ENCODE measurements at places on chromosomes 2 and 18. TPM values are rescaled to one million over a fixed set of nuclear protein-coding genes. Genes with fewer than 3 reads are reported as not detected.

DSG4 gene
- not detected for total RNA-seq

- H3K36me3 ChIP-seq: no peaks in the 10 kb centered on the region
- no peaks in the 10 kb centered on the region for H3K27me3 ChIP-seq
- no peak overlapping the region for H3K27ac ChIP-seq
- H3K4me1 ChIP-seq: no peaks in the 10 kb centered on the region
Measured at GRCh38 chr18:52963481-52963880, 623.5 kb downstream of the DCC start.

- H3K36me3 ChIP-seq: no peaks in the 10 kb centered on the region
- no peak overlapping the region for H3K4me3 ChIP-seq
- no peak for DNase-seq
Measured at GRCh38 chr2:67604360-67604759, 207.2 kb downstream of the ETAA1 start.

GRCh38 chr18:75624869-75625268 lies 197.4 kb upstream of the SMIM21 start:
- H3K27me3 ChIP-seq: no peaks in the 10 kb centered on the region
- H3K4me1 ChIP-seq: no peaks in the 10 kb centered on the region
- H3K36me3 ChIP-seq: no peaks in the 10 kb centered on the region

DNA sequence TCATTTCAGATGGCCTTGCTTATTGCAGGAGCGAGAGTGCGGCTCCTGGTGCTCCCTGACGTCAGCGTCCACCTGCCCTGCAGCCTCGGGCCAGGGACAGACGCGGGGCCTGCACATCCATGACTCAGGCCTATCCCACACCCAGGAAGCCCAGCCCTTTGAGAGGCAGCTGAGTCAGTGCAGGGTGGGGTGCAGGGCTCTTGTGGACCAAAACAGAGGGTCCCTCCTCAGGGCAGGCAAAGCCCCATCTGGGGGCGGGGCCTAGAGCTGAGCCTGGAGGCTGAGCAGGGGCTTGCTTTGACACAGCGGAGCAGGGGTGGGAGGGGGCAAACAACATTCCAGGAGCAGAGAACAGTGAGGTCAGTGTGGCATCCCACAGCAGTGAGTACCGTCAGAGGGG lies 7.7 kb upstream of the ARHGEF4 start:
- DNase-seq: no peak
- no peak overlapping the region for H3K4me3 ChIP-seq
- H3K27me3 ChIP-seq: peaks cover 3% of the 10 kb centered on the region
- H3K36me3 ChIP-seq: no peaks in the 10 kb centered on the region
- peaks cover 15% of the 10 kb centered on the region for H3K4me1 ChIP-seq

LINC00305 gene
- total RNA-seq: not detected

PLGLB2 gene
- total RNA-seq: 0.39 TPM

- no peak overlapping the region for H3K27ac ChIP-seq
- DNase-seq: peak; percentile 26
Measured at GRCh38 chr2:101152272-101153076, 1.3 kb upstream of the TBC1D8 start.

LRRFIP1 gene
- 189 TPM for total RNA-seq

GRCh38 chr2:140641163-140641562 lies 1489.7 kb downstream of the LRP1B start:
- no peak overlapping the region for H3K27ac ChIP-seq
- no peaks in the 10 kb centered on the region for H3K27me3 ChIP-seq
- H3K4me1 ChIP-seq: no peaks in the 10 kb centered on the region
- DNase-seq: no peak

C1QL2 gene
- not detected for total RNA-seq

- no peak overlapping the region for H3K4me3 ChIP-seq
- H3K27ac ChIP-seq: no peak overlapping the region
- no peaks in the 10 kb centered on the region for H3K4me1 ChIP-seq
- DNase-seq: no peak
- no peaks in the 10 kb centered on the region for H3K27me3 ChIP-seq
Measured at GRCh38 chr2:1729242-1729641, 15.1 kb downstream of the PXDN start.

DNA sequence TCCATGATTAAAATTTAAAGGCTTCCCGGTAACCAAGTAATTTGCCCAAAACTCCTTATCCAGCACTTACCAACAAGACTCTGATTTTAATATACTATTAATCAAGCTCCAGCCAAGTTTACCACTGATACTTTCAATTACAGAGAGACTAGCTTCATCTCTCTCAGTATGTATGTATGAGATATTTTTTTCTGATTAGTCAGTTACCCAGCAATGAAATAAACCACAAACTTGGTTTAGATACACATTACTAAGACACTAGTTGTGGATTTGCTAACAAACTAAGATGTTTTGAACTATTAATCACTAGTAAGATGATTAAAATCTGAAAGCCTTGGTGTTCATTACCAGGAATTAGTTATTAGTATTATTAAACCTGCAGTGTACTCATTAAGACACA lies 1272.2 kb upstream of the ACVR2A start:
- no peak overlapping the region for H3K4me3 ChIP-seq
- H3K27ac ChIP-seq: no peak overlapping the region
- DNase-seq: no peak
- H3K27me3 ChIP-seq: no peaks in the 10 kb centered on the region

DNA sequence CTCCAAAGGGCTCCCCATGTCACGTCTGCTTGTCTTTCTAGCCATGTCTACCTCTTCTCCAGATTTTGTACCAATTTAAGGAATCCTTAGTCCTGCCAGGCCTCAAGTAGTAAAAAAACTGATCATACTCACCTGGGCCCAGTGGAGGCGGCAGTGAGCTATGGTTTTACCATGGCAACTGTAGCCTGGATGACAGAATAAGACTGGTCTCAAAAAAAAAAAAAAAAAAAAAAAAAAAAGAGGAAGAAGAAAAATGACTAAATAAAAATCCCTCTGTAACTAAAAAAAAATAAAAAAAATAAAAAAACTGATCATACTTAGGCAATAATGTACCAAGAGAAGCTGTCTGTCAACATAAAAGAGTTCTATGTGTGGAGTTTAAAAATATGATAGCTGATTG lies 221.6 kb downstream of the NR4A2 start:
- no peak for DNase-seq
- H3K36me3 ChIP-seq: no peaks in the 10 kb centered on the region
- H3K27me3 ChIP-seq: no peaks in the 10 kb centered on the region
- no peak overlapping the region for H3K4me3 ChIP-seq
- H3K4me1 ChIP-seq: no peaks in the 10 kb centered on the region
- no peak overlapping the region for H3K27ac ChIP-seq

GRCh38 chr18:7488571-7488970 lies 78.5 kb upstream of the PTPRM start:
- no peak overlapping the region for H3K27ac ChIP-seq
- no peak for DNase-seq
- no peak overlapping the region for H3K4me3 ChIP-seq
- H3K27me3 ChIP-seq: no peaks in the 10 kb centered on the region
- no peaks in the 10 kb centered on the region for H3K4me1 ChIP-seq

All from activated CD8-positive, alpha-beta T cell treated with anti-CD3 and anti-CD28 coated beads, Interleukin-2, amount 10 ng/mL, durations not matched to agents 7 days and 5 days (primary cell).